ENCODE measurements at places on chromosomes 5 and 9.

DNA sequence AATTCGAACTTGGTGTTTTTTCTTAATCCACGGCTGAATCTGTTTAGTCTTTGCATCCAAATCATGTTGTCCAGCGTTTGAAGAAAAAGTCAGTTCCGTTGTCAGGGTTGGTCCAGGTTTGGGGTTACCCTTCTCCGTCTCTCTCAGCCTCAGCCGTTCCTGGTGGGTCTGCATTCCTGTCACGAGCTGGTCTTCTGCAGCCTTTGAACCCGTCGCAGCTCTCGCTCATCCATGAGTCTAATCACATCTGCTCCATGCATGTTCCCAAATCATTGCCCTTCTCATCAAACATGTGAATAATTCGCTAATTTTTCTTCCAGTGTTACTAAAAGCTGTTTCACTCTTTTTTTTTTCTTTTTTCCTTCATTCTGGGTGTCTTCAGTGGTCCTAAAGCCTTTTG, 39.0 kb upstream of the EXOC3 start:
- DNase-seq: no peak

GRCh38 chr5:54861212-54861894, 124.0 kb downstream of the ESM1 start:
- no peak for DNase-seq

DNA sequence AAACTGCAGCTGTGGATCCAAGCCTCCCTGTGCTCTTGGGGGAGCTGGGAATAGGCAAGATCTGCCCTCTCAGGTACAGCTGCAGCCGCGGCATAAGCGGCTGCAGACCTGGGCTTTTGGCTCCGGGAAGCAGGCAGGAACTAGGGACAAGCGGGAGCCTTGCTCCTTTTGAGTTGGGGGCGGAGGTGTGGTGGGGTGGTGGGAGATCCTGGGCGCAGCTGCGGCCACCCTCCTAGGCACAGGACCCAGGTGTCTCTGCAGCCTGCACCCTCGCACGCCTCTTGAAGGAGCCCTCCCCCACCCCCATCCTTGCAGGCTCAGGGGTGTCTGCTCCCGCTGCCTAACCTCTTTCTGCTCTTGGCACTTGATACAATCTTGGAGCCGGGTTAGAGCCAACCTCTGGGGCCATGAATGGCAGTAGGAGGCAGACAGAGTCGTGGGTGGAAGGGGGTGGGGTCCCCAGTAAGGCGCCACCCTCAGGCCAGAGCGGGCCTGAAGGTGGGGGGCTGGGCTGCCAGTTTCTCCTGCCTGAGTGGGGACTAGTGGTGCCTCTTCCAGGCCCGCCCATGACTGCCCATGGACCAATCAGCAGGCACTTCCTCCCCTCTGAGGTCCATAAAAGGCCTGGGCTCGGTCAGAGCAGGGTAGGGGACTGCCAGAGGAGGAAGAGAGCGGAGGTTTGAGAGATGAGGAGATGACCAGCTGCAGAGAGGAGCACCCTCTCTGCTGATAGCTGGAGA, 267.6 kb upstream of the TNC start:
- no peak for DNase-seq

- DNase-seq: no peak
These were observed 280.4 kb upstream of the PTGER4 start for GRCh38 chr5:40399349-40399748.

DNA sequence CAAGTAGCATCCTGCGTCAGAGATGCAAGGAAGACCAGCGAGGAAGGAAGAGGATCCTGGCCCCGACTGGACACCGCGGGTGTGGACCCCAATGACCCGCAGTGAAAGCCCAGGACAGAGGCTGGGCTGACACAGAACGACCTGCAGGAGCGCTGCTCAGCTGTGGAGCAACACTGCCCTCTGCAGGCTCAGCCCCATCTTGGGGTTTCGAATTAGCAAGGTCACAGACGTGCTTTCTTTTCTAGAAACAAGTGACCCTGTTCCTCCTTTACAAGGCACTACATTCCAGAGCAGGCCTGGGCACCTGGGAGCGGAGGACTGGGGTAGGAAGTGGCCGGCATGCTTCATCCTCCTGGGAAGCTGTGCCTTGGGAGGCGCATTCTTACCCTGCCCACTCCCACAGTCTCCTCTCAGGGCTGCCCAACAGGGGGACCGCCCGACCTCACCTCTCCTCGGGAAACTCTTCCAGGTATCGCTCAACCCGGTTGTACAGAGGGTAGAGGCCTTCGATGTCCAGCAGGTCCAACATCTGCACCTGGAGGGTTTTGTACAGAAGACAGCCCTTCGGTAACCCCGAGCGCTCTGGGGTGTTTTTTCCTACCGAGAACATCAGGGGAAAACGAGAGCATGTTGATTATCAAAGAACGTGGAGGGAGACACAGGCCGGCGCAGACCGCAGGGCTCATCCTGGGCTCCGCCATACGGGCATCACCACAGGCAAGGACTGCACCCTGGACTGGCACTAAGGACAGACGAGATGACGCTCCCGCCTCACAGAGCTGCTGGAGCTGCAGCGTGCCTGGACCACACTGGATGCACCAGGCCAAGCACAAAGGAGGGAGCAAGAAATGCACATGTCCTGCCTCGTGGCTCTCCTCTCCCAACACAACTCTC, 35.0 kb downstream of the IPPK start:
- DNase-seq: no peak

DNA sequence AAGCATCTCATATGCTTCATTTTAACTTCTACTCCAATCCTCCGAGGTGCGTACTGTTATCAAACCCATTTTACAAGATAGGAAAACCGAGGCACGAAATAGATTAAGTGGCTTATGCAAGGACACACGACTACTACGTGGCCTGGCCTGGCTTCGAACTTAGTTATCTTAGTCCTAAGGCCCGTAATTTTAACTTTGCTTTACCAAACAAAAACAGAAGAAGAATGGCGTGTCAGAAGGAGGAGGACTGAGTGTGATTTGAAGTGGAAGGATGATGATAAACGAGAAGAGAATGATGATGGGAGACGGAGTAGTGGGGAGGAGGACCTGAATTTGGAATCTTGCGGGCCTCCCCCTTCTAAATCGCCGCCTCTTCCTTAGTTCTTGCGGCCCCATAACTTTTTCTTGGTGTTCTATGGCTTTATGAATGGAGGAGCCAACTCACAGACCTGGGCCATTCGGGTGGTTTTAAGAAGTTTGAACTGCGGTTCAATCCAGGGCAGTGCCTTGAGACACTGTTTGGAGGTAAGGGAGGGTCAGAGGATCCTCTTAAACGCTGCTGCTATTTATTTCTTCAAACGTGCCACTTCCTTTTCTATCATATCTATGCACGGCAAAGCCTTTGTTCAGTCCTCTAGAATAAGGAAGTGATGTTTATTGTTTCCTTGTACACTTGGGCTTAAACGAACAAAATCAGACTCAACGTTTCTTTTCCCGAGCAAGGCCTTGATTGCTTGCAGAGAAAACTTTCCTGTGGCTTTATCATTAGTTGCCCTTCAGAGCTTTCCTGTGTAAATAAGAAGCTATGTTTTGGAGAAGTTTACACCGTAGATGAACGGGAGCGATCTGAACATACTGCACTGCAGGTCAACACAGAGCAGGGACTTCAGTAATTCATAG, 795 bp downstream of the CNOT8 start:
- DNase-seq: no peak

- DNase-seq: no peak
These were observed 6.6 kb downstream of the FIBCD1 start for GRCh38 chr9:130932255-130933079.

DNA sequence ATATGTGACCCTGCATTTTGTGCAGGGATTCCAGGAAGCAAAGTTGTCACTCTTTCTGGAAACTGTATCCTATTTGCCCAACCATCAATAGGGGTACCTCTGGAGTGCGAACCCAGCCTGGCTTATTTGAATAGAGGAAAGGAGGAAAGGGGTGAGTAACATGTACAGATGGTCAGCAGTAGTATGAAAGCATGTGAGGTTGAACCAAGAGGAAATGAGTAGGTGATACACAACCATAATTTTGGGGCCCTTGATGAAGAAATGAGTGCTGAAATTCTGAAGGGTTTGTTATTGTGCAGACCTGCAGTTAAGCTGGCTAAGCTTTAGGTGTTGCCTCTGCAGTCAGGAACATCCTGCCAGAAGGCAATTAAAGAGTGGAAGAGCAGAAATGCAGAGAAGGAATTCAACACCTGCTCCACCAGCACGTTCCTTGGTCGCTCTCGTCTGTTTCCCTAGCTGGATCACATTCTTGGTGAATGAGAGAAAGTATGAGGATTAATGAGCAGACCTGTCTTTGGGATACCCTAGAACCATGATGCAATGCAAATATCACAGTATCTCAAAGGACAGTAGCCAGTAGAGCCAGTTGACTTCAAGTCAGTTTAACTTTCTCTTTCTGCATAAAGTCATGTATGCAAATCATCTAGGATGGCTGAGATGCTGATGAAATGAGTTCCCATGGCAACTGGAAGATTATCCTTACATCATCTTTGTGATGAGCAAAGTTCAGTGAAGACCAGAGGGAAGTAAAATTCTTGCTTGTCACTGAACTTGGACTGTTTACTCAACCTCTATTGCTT, 13.2 kb upstream of the IL12B start:
- no peak for DNase-seq

GRCh38 chr9:117317192-117317591, 97.7 kb downstream of the ASTN2 start:
- DNase-seq: no peak

- DNase-seq: no peak
These were observed 531.1 kb downstream of the RASEF start for GRCh38 chr9:82531795-82532194.

- no peak for DNase-seq
These were observed 204.9 kb downstream of the SMARCA2 start for GRCh38 chr9:2220036-2220435.

DNA sequence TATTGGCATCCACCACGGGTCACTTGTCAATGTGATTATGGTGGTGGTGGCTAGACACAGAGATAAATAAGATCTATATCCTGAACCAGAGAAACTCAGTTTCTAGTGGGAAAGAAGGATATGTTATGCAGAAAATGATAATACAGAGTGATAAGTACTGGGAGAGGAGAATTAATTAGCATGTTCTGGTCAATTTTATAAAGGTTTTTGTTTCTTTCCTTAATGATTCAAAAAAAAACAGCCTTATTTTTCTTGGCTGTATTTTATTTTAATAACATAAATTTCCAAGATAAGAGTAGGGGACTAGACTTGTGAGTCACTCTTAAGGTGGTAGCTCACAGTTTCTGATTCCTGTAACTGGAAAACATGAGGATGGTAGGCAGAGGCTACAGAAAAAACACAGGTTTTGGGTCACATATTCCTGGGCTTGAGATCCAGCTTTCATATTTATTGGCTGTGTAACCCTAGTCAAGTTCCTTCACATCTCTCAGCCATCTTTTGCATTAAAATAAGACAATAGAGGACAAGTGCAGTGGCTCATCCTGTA, 350.3 kb upstream of the RPS23 start:
- DNase-seq: no peak

GRCh38 chr5:121090822-121091221, 626.7 kb downstream of the PRR16 start:
- no peak for DNase-seq

- no peak for DNase-seq
These were observed 1327.1 kb upstream of the C9orf72 start for GRCh38 chr9:28900406-28900805.

GRCh38 chr5:139342423-139342723, 719 bp downstream of the PAIP2 start:
- no peak for DNase-seq

DNA sequence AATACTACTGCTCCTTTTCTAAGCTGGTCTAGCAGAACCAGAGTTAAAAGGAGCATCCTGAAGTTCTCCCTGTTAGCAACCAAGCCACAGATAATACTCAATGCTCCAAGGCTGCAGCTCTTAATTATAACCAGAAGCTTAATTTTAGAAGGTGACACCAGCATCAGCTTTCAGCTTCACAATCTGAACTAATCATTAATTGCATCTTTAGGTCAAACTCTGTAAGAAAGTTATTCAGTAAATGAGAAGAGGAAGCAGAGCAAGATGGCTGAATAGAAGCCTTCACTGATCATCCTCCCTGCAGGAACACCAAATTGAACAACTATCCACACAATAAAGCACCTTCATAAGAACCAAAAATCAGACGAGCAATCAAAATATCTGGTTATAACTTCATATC, 38.5 kb downstream of the APBA1 start:
- no peak for DNase-seq

DNA sequence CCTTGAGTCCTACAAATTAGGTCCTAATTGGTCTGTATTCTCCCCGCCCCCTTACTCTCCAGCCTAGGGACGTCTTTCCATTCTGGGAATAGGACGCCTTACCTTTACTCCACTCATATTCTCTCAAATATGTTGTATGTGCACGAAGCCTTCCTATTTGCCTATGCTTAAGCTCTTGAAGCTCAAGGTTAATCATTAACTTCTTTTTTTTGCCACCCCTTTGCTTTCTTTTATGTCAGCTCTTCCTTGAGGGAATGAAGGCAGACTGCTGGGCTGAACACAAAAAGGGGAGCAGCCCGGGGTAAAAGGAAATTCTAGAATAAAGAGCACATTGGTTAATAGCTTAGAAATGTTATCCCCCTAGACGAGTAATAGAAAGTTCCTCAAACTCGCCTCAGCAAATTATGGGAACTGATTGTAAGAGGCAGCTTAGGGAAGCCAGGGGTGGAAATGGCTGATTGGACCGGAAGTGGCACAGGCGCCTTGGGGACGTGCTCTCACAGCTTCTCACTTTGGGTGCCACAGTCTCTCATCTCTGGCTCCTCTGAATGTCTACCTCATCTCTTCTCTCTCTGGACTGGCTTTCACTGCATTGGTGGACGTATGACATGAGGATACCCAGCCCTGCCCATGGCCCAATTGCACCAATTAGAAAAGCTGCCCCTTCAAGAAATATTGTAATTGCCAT, 122.3 kb upstream of the IL12B start:
- no peak for DNase-seq

GRCh38 chr5:98624145-98624880, 149.2 kb upstream of the RGMB start:
- DNase-seq: no peak

Data from NCI-H2081 treated with DMSO at 0.1 percent for 48 hours (cell line).